ENCODE measurements at places on chromosomes 3 and 15.

DNA sequence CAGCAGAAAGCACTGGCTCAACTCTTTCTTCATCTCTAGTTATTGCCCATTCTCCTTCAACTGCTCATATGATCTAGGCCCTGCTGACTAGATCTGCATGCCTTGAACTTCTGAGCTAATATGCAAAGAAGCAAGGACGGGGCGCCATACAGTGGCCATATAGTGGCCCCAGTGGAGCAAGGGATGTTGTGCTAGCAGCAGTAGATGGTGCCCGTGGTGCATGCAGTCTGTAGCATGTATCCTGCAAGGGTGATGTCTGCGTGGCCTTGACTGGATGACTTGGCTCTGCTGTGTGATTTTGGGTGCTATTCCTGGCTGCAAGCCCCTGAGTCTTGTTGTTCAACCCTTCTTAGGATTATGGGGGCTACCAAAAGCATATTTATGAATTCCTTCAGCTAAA lies 12.2 kb upstream of the NMD3 start:
- DNase-seq, result no peak

- DNase-seq, result no peak
These were observed 336.0 kb upstream of the TRIM42 start for GRCh38 chr3:140341817-140342403.

GRCh38 chr3:133256787-133257483 lies 142.9 kb upstream of the BFSP2 start:
- DNase-seq, result no peak

GRCh38 chr3:122107171-122107570 lies 52.0 kb downstream of the CD86 start:
- no peak for DNase-seq

GRCh38 chr3:36677331-36678007 lies 86.9 kb downstream of the DCLK3 start:
- DNase-seq, result no peak

- no peak for DNase-seq
These were observed 27.1 kb downstream of the ITPR1 start for GRCh38 chr3:4520033-4520816.

DNA sequence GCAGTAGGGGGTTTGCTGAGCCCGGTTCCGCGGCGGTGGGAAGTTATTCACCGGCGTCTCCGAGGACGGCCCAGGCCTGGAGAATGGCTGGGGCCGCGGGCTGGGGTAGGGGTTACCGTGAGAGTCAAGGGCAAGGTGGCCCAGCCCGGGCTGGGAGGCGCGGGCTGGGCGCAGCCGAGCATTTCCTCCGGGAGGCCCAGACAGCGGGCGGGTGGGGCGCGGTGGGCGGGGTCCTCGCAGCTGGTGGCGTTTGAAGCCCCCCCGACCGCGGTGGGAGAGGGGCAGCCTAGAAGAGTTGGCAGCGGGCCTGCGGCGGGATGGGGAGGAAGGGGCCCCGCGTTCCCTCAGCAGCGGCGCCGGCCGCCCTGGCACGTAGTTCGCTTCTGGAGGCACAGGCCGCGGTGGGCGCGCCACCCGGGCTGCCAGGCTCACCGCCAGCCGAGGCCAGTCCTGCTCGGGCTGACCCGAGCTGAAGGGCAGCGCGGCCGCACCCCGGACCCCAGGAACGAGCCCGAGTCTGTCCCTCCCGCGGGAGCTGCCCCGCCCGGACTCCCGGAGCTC lies 960 bp upstream of the KLF13 start:
- no peak for DNase-seq

GRCh38 chr3:43906849-43907507 lies 216.2 kb downstream of the ABHD5 start:
- no peak for DNase-seq

GRCh38 chr3:87145553-87145952 lies 81.6 kb upstream of the CHMP2B start:
- no peak for DNase-seq

GRCh38 chr3:46701181-46701939 lies at the start of gene TMIE:
TMIE (plus strand) TSS chr3:46701392; CDS start chr3:46701488, 96 bp downstream.
- no peak for DNase-seq

GRCh38 chr15:47861111-47861903 lies 144.0 kb downstream of the SEMA6D start:
- DNase-seq, result no peak

- no peak for DNase-seq
These were observed 91.5 kb downstream of the TBC1D2B start for GRCh38 chr15:77985931-77986480.

GRCh38 chr3:133238015-133238414 lies 161.8 kb upstream of the BFSP2 start:
- DNase-seq, result no peak
